ENCODE measurements at places on chromosomes 2 and 18.

DNA sequence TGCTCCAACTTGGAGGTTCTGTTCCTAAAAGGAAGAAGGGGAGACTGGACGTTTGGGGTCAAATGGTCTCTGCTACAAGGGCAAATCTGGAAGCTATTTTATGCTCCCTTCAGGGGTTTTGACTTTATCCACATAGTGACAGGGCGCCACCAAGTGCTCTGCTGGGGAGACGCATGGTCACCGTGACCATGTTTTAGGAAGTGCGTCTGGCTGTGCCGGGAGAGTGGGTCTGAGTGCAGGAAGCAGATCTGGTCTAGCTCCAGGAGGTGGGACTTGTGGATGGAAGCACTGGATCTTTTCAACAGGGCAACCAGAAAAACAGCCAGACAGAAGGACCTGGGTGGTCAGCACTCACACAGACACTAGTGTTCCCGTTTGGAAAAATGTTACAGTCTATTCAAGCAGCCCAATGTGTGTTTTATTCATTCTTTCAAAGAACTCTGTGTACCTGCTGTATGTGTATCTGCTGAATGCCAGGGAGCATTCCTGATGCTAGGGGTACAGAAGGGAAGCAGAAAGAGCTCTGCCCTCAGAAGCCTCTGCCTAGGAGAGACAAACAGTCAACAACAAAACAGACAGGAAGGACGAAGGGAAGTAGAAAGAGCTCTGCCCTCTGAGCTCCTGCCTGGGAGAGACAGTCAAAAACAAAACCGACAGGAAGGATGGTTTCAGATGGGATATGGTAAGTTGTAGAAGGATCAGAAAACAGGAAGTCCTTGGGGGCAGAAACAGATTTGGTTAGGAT is 14.3 kb downstream of the IMPA2 start:
- peak; percentile 38 for DNase-seq

- DNase-seq: peak; percentile 56
Measured at GRCh38 chr2:73984203-73984921, at the start of gene TET3. Gene TET3, plus strand, starts transcription at chr2:73984910. Its CDS starts 1,494 bp downstream, at chr2:73986404.

DNA sequence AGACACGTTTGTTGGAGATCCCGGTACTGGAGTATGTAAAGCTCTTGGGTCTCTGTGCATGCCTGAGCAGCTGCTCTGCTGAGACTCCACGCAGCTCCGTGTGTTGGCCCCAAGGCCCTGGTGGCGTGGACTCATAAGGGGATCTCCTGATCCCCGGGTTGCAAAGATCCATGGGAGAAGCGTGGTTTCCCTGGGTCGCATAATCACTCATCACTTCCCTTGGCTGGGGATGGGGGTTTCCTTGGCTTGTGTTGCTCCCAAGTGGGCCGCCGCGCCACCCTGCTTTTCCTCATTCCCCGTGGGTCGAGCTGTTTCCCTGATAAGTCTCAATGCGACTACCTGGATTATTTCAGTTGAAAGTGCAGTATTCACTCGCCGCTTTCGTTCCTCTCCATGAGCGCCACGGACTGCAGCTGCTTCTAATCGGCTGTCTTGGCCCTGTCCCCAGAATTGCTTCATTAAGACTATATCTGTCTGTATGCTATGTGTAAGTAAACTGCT is 76.0 kb downstream of the EPC2 start:
- no peak for DNase-seq

DNA sequence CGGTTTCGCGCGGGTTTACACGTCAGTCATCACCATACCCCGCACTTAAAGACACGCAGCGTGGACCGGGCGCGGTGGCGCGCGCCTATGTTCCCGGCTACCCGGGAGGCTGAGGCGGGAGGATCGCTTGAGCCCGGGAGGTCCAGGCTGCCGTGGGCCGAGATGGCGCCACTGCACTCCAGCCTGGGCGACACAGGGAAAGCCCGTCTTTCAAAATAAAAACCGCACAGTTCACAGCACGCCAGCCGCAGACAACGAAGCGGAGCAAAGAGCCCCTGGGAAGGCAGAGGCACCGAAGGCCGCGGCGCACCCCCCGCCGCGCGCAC is 328 bp downstream of the DTYMK start:
- no peak for DNase-seq

- no peak for DNase-seq
Measured at GRCh38 chr2:150878356-150878755, 383.3 kb downstream of the RBM43 start.

DNA sequence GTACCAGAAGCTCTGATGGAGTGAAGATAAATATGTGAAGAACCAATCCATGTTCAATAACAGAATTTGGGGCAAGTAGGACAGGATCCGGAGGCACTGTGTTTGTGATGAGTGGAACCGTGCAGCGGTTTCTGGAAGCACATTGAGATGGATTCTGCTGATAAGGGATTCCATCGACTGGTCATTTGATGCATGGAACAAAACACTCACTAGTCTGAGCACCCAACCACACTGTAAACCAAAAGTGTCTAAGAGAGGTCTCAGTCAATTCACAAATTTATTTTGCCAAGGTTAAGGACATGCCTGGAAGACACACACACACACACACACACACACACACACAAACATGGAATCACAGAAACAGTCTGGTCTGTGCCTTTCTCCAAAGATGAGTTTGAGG is 459.5 kb downstream of the FBXO15 start:
- no peak for DNase-seq

Data from activated T-cell treated with anti-CD3 and anti-CD28 coated beads for 4 hours (primary cell).